ENCODE measurements at places on chromosomes 13 and 19. TPM values are rescaled to one million over a fixed set of nuclear protein-coding genes. Genes with fewer than 3 reads are reported as not detected.

GRCh38 chr19:16067205-16067938, 8.9 kb upstream of the TPM4 start:
- no peak for DNase-seq

GRCh38 chr13:43057653-43058317, 34.4 kb downstream of the DNAJC15 start:
- no peak for DNase-seq

DNA sequence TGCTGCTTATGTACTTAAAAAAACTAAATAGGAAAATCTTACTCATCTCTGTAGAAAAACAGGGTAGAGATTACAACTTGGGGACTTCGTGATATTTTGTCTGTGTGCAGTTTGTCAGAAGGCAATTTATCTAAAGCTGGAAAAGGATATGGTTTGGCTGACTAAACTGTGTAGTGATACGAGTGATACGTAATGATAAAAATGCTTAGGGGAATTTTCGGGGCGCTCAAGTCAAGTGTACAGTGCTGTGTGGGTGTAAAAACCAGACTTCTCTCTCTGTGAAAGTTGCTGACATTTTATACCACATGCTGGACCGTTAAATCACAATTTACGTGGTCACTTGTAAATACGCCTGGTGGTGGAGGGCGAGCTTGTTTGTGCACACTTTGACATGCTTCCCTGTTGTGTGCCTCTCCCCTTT, 221.7 kb downstream of the KCNRG start:
- DNase-seq = no peak

DNA sequence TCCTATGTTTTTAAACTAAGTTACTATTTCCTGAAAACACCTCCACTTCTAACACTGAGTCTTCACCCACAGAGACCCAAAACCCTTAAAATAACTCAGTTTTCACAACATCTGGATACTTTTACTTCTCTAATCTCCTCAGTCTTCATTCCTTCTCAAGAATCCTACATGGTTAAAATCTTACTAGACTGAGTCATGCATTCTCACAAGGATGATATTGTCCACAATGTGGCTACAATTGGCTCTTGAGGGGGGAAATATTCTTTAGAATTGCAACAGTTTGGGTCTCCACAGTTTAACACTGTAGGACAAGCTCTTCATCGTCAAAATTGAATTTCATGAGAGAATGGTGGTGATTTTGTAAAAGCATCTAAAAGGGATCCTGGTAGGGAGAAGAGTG, 397.1 kb downstream of the SLITRK5 start:
- no peak for DNase-seq

- no peak for DNase-seq
Measured at GRCh38 chr19:15463861-15464371, 428 bp downstream of the RASAL3 start.

DNA sequence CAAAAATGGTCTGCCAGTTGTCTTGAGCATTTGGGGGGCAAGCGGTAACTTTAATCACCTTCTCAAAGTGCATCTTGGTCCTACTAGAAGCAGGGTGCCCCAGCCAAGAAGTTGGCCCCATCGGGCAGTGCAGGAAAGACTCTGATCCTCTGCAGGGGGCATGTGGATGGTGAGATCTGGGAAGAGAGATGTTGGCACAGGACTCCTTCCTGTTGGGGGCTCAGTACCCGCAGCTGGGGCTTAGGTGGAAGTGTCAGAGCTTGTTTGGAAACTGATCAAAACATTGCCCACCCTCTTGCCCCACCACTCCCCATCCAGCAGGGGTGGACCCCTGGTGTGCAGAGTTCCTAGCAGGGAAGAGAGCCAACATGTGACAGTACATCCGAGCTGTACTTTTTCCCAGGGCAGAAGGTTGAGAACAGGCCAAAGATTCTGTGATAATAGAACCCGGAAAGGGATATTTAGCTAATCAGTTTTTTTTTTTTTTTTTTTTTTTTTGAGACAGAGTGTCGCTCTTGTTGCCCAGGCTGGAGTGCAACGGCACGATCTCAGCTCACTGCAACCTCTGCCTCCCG, 8.8 kb downstream of the RRAS start:
- no peak for DNase-seq

DNA sequence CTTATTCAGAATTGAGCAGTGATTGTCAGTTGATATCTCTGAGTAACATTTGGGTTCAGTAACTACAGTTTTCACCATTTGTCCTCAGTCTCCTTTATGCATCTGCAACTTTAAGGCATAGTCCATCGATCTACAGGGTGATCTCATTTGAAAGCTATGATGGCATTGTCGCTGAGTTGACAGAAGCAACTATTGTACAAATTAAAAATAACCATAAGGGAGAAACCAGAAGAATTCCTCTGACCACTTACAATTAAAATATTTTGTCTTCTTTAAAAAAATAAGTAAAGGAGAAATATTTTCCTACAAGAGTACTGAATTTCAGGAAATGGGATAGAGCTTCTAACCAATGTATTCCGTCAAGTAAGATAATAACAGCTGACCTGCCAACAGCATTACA, 30.6 kb downstream of the RAP2A start:
- DNase-seq = no peak

GRCh38 chr13:38670627-38671026, 16.2 kb upstream of the FREM2 start:
- DNase-seq = no peak

DNA sequence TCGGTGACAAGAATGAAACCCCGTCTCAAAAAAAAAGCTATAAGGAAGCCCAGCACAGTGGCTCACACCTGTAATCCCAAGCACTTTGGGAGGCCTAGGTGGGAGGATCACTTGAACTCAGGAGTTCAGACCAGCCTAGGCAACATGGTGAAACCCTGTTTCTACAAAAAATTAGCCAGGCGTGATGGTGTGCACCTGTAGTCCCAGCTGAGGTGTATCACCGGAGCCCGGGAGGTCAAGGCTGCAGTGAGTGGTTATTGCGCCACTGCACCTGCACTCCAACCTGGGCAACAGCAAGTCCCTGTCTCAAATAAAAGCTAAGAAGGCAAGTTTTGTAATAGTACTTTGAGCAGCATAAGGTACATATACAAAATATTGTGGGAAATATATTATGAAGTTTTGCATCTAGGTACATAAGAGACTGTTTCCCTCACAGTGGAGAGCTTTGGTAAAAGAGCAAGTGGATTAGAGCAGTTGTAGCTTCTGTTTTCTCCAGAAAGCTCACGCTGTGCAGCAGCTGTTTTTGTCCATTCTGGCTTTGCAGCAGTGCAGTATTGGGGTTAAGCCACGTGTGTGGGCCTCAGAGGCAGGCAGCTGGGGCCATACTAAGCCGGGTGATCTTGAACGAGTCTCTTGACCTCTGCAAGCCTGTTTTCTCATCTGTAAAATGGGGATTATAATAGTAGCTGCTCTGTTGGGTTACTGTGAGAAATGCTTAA, 35.4 kb downstream of the ARHGAP35 start:
- DNase-seq = no peak

GRCh38 chr13:74573654-74574053, 439.4 kb upstream of the KLF12 start:
- no peak for DNase-seq

GRCh38 chr19:48480558-48481500, 11.7 kb downstream of the CYTH2 start:
- no peak for DNase-seq

The CEACAM3 gene
- total RNA-seq = not detected

DNA sequence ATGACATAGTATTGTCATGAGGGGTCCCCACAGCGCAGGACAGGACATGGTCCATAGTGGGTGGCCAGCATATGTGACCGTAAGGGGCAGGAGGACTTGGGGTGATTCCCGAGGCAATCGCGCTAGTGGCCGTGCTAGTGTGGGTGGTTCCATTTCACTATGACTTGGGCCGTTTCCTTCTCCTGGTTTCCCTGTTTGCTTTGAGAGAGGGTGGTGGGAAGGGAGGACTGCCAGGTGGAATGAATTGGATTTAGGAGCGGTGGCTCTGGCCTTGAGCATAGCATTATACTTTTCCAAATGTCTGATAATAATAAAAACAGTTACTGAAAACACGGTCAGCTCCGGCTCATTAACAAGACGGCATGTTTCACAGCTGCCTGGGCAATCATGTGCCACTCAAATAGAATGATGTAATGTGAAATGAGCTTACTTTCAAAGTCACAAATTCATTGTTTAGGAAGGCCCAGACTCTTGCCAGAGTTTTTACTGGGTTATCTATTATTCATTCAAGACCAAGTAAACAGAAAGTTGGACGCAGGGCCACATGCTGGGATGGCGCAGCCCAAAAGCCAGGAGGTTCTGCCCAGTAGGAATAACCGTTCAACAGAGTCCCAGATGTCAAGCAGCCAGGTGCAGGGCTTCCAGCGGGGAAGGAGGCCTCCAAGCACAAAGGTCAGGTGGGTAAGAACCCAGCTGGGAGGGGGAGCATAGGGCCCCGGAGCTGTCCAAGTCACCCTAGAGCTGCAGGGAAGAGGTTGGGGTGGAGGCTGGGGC, 19.6 kb upstream of the SLC15A1 start:
- no peak for DNase-seq

DNA sequence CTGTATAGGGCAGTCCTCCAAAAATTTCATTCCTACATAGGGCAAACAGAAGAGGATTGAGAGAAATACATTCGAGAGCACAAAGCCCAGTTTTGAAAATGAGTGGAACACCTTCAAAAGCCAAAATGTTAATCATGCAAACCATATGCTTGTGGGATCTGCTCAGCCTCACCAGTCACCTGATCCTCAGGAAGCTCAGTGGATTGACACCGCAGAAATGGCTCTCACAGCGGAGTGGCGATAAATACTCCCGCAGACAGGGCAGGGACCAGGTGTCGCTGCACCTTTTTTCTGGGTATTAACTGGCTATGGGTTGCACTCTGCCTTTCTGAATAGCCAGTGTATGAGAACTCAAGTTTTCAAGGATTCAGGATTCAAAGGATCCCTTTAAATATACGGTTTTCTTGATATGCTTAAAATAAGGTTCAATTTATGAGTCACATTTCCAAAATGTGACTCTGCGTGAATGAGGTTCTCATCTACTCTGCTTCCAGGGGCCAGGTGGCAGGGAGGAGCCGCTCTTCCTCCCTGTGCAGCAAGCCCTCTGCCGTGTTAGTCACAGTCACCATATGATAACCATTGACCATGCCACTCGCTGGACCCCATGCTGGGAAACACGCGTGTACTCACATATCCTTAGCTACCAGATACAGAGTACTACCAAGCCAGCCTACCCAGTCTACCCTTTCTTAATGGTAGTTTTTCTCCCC, 18.3 kb upstream of the DHRS12 start:
- no peak for DNase-seq

The EFNB2 gene
- total RNA-seq = 62.0 TPM

- no peak for DNase-seq
Measured at GRCh38 chr19:56294549-56294948, 20.1 kb downstream of the ZSCAN5A start.

GRCh38 chr13:111614613-111615012, 294.2 kb downstream of the TEX29 start:
- no peak for DNase-seq

DNA sequence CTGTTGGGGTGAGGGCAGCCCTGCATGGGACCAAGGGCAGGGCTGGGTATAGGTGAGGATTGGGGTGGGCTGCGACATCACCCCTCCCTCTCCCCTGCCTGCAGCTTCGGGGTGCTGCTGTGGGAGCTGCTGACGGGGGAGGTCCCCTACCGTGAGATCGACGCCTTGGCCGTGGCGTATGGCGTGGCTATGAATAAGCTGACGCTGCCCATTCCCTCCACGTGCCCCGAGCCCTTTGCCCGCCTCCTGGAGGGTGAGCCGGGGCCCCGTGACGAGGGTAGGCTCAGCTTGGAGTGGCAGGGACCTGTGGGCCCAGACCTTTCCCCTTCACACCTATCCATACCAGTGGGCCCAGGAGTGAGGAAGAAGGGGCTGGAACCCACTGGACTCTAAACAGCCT, 13.2 kb downstream of the MAP3K10 start:
- no peak for DNase-seq

The ZSCAN4 gene
- not detected for total RNA-seq

GRCh38 chr19:31676271-31677004, 327.2 kb upstream of the TSHZ3 start:
- no peak for DNase-seq

- DNase-seq = no peak
Measured at GRCh38 chr13:91078093-91078679, 269.3 kb upstream of the MIR17HG start.

The CLEC11A gene
- total RNA-seq = 16.2 TPM

The CAPS gene
- 8.4 TPM for total RNA-seq

The SHISA7 gene
- not detected for total RNA-seq

The KIR2DL3 gene
- total RNA-seq = not detected

DNA sequence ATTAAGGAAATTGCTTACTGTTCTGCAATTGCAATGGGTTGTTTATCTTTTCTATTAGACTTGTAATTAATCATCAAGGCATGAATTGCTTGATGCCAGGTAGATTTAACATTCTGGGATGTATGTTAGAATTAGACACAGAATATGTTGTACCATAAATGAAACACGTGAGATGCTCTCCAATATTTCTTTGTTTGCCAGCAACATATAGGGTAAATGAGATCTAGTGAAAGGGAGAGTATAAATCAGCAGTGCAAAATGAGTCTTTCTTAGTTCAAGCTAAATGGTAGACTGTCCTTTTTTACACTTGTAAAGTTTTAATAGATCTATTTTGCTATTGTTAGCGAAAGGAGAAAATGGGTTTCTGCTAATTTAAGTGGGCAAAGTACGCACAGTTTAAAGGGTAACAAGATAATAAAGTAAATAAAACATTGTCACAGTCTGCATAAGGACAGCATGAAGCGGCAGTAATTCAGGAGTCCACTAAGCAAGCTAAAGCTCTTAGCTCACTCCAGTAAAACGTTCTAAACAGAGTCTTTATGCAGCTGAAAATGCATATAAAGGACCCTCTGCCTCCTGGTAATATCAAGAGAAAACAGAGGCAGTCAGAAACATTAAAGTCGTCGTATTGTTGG, 1137.1 kb downstream of the OLFM4 start:
- no peak for DNase-seq

The ZNF816 gene
- 8.4 TPM for total RNA-seq

The RNF17 gene
- total RNA-seq = 0.58 TPM

- no peak for DNase-seq
Measured at GRCh38 chr13:74217811-74218210, 83.6 kb upstream of the KLF12 start.

The POSTN gene
- 26.5 TPM for total RNA-seq

GRCh38 chr13:25169951-25170553, 2.0 kb downstream of the AMER2 start:
- no peak for DNase-seq

The RASGRP4 gene
- total RNA-seq = not detected

The GPC5 gene
- total RNA-seq = 4.0 TPM

GRCh38 chr19:40243181-40243580, 16.7 kb upstream of the CCNP start:
- DNase-seq = no peak
